ENCODE measurements at places on chromosomes 13 and 19.
A peak's percentile ranks its signal among the peaks of the same experiment; 100 is the strongest.

DNA sequence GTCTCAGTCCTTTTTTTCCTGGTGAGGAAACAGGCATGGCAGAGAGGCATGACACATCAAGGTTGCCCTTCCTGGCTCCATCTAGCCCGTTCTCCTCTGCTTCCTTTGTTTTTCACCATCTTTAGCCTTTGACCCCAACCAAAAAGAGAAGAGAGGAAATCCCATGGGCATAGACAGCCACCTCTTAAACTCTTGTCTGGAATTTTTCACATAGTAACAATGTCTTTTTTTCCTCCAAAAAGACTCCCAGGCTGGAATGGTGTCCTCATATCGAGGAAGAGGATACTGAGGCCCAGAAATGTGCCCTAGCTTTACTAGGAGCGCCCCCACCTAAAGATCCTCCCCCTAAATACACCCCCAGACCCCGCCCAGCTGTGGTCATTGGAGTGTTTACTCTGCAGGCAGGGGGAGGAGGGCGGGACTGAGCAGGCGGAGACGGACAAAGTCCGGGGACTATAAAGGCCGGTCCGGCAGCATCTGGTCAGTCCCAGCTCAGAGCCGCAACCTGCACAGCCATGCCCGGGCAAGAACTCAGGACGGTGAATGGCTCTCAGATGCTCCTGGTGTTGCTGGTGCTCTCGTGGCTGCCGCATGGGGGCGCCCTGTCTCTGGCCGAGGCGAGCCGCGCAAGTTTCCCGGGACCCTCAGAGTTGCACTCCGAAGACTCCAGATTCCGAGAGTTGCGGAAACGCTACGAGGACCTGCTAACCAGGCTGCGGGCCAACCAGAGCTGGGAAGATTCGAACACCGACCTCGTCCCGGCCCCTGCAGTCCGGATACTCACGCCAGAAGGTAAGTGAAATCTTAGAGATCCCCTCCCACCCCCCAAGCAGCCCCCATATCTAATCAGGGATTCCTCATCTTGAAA is at the start of gene GDF15:
Gene GDF15, plus strand, starts transcription at position 484 of the 868 bp plus-strand sequence. Its CDS starts 32 bp downstream, at position 516.
- no peak for DNase-seq

DNA sequence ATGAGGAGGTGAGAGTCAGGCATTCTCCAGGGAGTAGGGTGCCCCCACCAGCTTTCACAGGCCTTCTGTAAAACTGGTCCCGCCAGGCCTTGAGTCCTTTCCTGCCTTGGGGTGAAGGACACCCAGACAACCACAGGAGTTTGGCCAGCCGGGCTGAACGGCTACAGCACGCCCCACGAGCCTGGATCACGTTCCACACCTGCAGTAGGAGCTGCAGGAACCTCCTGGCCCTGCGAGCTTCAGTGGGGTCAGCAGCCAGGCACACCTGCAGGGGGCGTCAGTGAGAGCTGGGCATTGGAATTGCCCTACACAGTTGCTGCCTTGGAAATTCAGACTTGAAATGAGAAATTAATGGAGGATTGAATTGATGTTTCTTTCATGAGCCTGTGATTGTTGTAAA is 45.7 kb downstream of the COL4A2 start:
- no peak for DNase-seq

DNA sequence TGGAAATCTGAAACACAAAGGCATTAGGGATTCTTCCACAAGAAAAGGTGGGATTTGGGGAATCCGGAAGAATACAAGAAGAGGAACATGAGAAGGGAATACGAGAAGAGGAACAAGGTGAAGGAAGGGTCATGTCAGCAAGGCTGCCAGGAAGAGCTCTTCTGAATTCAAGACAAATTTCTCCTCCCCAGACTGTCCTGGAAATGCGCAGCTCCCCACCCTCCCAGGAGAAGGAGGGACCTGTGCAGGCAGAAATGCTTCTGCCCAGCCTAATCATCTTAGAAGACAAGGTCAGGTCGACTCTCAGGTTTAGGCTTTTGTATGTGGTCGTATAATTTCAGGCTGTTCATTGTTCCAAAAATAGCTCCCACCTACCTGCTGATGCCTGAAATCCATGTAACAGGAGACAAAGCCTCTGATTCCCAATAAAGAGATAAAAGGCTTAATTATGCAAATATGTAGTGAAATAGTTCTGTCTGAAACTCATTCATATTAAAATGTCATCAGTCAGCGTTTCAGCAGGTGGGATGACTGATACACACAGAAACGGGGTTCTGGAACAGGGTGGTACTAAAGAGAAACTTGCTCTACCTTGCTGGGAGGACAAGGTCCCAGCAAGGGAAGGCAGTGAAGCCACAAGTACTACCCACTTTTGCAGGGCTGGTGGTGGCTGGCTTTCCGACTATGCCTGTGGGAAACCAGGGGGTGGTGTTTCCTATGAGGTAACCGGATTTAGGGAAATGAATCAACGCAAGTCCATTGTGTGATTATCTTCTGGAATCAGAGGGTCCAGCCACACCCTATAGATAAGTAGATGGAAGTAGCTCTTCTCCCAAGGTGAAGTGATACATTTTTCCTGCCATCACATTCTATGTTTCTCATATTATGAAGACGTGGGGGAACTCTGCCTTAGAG is 76.1 kb downstream of the KL start:
- DNase-seq = no peak

- no peak for DNase-seq
Measured at GRCh38 chr19:1590641-1591397, 1.8 kb downstream of the MBD3 start.

DNA sequence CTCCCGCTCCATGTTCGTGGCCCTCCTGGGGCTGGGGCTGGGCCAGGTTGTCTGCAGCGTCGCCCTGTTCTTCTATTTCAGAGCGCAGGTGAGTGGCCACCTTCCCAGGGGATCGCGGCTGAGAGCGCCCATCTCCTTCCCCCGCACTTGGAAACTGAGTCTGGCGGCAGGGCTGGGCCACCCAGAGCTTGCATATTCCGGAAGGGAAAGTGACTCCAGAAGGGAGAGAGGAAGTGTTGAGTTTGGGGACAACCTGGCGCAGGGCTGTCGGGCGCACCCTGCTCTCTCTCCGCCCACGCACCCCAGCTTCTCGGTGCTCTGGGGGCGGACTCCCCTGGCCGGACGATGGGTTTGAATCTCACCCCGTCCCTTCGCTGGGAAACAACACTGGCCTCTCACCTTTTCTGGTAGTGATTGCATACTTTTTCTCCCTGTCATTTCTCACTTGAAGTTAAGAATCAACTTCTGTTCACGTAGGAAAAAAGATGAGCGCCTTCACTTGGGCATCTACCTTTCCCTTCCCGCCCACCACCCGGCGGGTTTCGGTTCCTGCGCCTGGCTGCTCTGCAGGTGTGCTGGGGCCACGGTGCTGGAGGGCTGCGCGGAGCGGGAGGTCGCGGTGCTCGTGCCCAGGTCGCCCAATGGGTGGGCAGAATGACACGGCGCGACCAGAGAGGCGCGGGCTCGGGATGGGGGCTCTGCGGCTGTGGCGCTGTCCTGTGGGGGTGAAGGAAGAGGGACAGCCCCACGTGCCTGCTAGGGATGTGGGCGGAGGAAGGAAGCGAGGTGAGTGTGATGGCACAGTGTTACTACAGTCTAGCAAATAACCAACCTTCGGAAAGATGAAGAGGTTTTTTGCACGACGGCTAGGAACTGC is 721 bp downstream of the TNFSF11 start:
- DNase-seq = peak; percentile 65

DNA sequence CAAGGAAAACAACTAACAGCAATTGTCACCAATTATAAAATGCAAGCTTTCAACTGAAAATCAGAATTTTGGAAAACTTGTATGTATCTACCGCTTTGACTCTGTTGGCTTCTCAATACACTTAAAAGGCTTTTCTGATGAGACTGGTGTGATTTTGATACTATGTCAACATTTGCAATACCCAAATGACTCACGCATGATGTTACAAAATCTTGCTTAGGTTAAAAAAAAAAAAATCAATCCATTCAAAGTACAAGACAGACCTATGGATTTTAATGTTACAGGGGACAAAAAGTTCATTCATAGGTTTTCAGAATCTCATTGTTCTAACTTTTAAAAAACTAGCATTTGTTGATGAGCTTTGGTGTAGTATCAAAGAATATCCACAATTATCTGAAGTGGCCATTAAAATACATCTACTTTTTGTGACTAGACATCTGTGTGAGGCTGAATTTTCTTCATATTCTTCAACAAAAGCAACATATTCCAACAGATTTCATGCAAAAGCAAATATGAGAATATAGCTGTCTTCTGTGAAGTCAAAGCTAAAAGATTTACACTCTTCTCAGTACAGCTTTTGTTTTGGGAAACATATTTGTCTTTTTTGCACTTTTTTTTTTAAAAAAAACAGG is 10.7 kb downstream of the ELF1 start:
- no peak for DNase-seq

DNA sequence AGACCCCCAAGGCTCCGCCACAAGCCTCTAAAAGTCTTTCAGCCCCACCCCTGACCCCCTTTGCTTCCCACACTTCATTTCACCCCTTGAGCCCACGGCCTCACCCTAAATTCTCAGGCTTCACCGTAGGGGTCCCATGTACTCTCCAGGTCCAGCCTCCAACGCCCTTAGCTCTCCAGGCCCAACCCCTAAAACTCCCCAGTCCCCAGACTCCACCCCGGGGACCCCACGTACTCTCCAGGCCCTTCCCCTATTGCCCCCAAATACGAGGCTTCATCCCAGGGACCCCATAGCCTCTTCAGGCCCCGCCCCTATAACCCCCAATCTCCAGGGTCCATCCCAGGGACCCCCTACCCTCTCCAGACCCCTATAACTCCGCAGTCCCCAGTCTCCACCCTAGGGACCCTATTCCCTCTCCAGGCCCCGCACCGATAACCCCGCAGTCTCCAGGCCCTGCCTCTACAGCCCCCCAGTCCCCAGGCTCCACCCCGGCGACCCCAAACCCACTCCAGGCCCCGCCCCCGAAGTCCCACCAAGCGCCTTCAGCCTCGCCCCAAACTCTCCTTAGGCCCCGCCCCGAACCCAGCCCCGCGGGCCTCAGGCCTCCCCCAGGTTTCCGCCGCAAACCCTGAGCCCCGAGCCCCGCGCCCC is 619 bp downstream of the MED16 start:
- no peak for DNase-seq

DNA sequence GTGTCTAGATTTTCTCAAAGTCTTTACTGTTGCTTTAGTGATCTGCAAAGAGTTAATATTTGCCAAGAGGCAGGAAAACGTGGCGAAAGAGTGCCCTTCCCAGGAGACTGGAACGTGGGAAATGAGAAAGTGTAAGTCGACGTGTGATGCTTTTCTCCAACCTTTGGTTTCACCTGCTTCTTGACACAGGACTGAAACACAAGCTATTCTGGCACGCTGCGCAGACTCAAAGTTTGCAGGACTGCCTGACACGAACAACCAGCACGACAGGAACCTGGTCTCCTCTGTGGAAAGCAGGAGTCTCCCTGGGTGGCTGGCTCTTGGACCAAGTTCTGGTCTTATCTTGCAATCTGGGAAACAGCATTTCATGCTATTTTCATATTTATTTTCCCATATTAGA is 28.6 kb downstream of the RFXAP start:
- no peak for DNase-seq

DNA sequence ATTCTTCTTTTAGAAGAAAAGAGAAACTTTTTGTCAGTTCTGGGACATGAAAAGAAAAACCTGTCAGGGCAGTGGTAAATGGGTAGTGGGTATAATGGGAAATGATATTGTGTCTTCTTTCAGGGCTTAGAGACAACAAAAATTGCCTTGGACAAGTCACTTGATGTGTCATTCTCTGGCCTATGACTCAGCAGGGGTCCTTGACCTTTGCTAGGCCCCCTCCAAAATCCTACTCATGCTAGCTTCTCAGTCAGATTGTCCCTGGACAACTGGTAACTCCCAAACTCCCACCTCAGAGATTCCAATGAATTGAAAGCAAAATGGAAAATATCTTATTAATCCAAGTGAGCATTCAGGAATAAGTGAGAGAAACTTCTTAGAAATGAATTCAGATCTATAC is 258.8 kb upstream of the SPRY2 start:
- no peak for DNase-seq

DNA sequence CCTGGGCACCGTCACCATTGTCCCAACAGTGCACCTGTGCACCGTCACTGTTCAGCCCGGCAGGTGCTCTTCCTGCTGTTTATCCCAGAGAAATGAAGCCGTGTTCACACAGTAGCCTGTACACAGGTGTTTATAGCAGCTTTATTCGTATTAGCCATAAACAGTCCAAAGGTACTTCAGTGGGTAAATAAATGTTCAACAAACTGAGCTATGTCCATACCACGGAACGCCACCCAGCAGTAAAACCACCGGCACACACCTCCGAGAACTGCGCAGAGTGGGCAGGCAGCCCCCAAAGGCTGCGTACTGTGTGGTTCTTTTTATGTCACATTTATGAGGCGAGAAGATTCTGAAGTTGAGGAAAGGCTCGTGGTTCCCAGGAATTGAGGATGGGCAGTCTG is 44.9 kb upstream of the DCUN1D2 start:
- no peak for DNase-seq

DNA sequence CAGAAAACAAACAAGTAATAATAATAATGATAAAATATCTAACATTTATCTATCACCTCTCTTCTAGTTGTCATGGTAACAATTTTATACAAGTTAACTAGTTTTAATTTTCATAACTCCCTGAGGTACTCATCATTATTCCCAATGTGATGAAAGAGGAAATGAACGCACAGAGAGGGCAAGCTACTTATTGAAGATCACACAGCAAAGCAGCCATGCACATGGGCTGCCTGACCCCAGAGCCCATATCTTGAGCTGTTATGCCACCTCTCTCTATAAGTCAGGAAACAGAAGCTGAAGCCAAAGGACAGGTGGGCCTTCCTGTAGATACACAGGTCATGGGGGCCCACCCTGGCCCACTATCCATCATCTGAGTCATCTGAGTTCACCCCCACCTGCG is 4.9 kb upstream of the KLK4 start:
- no peak for DNase-seq

DNA sequence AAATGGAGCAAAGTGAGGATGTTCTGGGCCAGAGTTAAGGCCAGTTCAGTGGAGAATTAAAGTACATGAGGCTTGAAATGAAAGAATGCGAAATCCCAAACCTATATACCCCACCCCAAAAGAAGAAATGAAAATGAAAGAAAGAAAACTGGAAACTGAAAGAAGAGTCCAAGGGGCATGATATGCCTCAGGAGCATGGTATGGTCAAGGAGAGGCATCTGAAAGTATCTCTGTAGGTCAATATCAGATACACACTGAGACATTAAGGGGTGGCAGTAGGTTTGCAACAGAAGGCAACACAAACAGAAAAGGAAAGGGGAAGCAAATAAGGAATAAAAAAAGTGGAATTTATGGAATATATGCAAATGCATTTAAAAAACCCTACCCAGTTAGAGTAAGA is 166.5 kb downstream of the COG6 start:
- no peak for DNase-seq

DNA sequence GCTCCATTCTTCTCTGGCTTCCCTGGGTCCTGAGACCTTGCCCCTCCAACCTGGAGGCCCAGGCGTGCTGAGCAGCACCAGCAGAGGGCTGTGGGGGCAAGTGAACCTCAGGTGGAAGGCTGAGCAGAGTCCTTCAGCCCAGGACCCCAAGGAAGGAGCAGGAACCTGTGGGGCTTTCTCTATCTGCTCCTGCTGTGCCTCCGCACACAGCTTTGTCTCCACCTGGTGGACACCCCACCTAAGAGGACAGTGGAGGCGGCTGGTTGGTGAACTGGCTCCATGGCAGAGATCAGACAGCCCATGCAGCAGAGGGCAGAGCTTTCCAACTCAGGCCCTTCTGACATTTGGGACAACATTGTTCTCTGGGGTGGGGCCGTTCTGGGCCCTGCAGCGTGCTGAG is 19.7 kb downstream of the ZFR2 start:
- peak; percentile 22 for DNase-seq

Measured in stimulated activated CD4-positive, alpha-beta T cell treated with anti-CD3 and anti-CD28 coated beads, Interleukin-15, amount 100 ng/mL, for 48 hours (primary cell).